Bladder microvascular endothelial cell (primary cell): ENCODE measurements at places on chromosomes 6 and 20. TPM values are rescaled to one million over a fixed set of nuclear protein-coding genes. Genes with fewer than 3 reads are reported as not detected.

Gene TSPYL4
- total RNA-seq = 5.7 and 11.0 TPM in 2 replicates

Gene MYB
- total RNA-seq = 0.16 TPM in 1 of 2 replicates, not detected in the other

Gene IP6K3
- total RNA-seq = not detected in 2 replicates

Gene TXLNB
- 1.1 and 1.2 TPM in 2 replicates for total RNA-seq

Gene RNF144B
- 27.8 and 63.3 TPM in 2 replicates for total RNA-seq
